Stimulated activated CD4-positive, alpha-beta T cell treated with anti-CD3 and anti-CD28 coated beads, Interleukin-2, amount 100 ng/mL, for 4 hours (primary cell): ENCODE measurements at places on chromosomes 5 and 9.

- no peak for DNase-seq
These were observed 191.7 kb downstream of the FSTL4 start for GRCh38 chr5:133420440-133421301.

GRCh38 chr9:120941046-120941770 lies 14.6 kb upstream of the TRAF1 start:
- no peak for DNase-seq

DNA sequence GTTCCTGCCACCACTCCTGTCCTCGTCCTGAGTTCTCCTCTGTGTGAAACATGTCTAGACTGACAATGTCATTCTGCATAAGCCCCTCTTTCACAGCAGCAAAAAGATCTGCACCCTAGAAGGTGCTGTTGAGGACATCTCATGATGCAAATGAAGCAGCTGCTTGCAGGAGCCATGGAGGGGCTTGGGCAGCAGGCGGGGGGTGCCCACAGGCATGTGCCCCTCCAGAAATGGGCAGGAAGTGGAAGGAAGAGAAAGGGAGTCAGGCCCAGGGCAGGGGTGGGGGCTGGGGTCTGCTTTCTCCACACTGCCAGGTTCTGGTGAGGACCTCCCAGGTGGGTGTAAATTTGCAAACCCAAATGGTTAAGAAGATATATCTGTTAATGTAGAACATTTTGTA lies 54.5 kb upstream of the KCNMB1 start:
- DNase-seq = no peak

- DNase-seq = no peak
These were observed 9.0 kb downstream of the MTREX start for GRCh38 chr5:55316837-55317236.

- no peak for DNase-seq
These were observed 71.9 kb downstream of the MAP1B start for GRCh38 chr5:72179028-72179815.

DNA sequence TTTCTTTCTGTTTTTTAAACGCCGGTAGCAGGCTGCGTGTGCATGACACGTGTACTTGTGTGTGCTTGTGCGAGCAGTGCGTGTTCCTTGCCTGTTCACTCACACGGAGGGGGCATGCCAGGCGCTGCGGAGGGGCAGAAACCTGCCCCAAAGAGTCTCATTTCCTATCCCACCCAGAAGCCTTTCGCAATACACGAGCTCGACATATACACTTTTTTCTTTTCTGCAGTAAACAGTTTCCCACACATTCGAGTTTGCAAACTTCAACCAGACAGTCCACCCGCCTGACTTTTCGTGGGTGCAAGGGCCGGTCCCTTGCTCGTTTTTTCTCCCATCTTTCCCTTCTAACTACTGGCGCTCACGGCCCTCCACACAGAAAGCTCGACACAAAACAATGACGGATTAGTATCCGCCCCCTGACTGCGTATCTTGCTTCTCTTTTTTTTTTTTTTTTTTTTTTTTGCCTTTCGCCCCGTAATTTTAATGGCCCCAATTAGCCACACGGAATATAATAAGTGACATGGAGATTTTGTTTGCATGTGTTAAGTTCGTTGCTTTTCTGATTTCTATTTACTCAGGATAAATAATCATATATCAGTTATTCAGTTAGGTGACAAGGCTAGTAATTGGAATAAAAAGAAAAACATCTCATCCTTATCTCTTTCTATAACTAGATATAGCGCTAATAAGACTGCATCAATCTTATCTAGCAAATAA lies 5.3 kb upstream of the OTP start:
- no peak for DNase-seq

- DNase-seq = no peak
These were observed 14.4 kb downstream of the ANKRD33B start for GRCh38 chr5:10578293-10578665.

- no peak for DNase-seq
These were observed 93.4 kb downstream of the LMX1B start for GRCh38 chr9:126707083-126707482.

- no peak for DNase-seq
These were observed 120.3 kb downstream of the INVS start for GRCh38 chr9:100219347-100219746.

DNA sequence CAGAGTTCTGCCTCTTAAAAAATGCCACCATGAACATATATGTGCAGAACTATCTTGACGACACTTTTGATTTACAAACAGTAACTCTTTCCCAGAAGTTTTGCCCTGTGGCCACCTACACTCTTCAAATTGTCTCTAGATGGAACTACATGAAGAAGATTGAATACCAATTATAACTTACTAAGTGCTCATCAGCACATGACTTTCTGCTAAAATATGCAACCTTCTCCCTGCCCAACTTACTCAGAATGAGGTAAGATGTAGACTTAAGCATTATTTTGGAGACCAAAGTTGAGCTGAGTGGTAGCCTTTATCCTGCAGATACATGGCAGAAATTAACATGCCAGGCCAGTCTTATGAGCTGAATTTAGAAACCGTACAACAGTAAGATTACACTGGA lies 105.4 kb downstream of the SEMA5A start:
- DNase-seq = no peak

GRCh38 chr5:30069441-30070263 lies 1123.8 kb upstream of the CDH6 start:
- no peak for DNase-seq

- no peak for DNase-seq
These were observed 629.3 kb downstream of the ANXA1 start for GRCh38 chr9:73780916-73781315.

GRCh38 chr9:88725300-88726019 lies 190.5 kb downstream of the NXNL2 start:
- no peak for DNase-seq

- DNase-seq = peak; percentile 44
These were observed 4.1 kb upstream of the KCNMB1 start for GRCh38 chr5:170393235-170393634.

DNA sequence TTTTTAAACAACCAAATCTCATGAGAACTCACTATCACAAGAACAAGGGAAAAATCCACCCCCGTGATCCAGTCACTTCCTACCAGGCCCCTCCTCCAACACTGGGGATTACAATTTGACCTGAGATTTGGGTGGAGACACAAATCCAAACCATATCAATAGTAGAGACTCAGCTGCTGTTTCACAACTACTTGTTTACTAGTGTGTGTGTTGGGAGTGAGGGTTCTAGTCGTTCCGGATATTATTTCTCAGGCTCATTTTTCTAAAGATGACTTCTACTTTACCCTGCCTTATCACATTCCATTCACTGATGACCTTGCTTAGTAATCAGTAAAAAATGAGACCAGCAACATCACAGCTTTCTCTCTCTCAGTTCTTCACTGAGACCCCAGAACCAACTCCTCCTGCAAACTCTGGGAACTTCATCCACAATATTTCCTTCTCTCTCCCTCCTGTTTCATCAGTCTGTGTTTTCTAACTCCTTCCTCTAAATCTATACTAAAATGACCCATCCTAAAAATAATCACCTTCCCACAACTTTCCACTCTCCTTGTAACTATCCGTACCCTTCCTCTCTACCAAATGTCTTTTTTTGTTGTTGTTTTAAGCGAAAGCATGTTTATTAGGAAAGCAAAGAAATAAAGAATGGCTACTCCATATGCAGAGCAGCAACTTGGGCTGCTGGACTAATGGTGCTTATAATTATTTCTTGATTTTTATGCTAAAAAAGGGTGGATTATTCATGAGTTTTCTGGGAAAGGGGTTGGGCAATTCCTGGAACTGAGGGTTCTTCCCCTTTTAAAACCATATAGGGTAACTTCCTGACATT lies 121.5 kb upstream of the SPRY4 start:
- no peak for DNase-seq

DNA sequence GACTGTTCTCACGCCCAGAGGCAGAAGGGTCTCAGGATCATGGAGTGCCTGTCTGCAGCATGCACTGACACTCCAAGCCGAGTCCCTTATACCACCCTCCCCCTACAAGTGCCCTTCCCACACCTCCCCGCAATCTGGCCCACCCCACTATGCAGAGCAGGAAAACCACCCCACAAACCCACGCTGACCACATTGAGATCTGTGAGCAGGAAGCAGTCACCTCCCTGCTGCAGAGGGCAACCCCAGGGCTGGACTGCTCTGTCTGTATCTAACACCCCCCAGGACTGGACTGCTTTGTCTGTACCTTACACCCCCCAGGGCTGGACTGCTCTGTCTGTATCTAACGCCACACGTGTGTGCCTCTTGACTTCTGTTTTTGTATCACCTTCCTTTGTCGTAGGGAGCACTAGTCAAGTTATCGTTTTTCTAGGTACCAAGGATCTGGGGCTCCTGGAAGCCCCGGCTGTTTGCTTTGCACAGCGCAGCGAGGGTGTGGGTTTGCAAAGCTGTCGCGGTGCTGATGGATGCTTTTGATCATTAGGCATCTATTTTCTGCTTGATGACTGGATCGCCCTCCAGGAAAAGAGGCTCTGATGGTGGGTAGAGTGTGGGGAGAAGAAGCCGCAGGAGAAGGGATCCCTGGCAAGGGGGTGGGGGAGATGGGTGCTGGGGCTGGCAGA lies 21.5 kb downstream of the OLFM1 start:
- DNase-seq = no peak
